B cell (primary cell): ENCODE measurements at places on chromosomes 2 and 18. TPM values are rescaled to one million over a fixed set of nuclear protein-coding genes. Genes with fewer than 3 reads are reported as not detected.
A peak's percentile ranks its signal among the peaks of the same experiment; 100 is the strongest.

DNA sequence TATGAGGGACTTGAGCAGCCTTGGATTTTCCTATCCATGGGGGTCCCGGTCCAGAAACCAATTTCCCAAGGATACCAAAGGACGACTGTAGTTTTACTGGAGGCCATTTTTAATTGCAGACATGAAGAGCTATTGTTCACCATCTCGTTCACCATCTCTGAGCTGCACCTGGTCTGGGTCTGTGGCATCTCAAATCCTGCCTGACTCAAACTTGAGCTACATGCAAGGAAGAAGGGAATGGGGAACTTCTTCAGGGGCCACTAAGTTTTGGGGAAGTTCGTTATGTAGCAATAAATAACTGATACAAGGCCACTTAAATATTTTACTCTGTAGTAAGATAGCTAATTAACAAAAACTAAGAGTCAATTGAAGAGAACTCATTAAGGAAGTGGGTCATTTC is 2.1 kb upstream of the SMCHD1 start:
- DNase-seq = peak; percentile 61

Gene OTOF
- total RNA-seq = not detected in 2 replicates

Gene PRSS56
- not detected in 2 replicates for total RNA-seq

DNA sequence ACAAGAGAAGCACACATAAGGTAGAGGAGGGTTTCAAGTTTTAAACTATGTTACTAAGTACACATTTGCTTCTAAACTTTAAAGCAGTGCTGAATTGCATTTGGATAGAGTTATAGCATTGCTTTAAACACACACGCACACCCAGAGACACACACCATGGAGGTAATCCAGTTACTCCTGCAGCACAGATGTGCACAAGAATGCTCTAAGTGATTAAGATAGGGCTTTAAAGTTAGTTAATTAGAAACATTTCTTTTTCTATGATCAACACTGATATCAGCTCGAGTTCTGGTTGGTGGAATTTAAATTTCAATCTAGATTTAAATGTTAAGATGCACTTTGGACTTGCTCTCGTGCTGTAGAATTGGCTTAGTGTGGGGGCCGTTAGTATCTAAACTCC is 492.3 kb downstream of the ZEB2 start:
- no peak for DNase-seq

Gene TEX44
- total RNA-seq = not detected in 2 replicates

Gene SERPINB10
- total RNA-seq = not detected in 2 replicates

DNA sequence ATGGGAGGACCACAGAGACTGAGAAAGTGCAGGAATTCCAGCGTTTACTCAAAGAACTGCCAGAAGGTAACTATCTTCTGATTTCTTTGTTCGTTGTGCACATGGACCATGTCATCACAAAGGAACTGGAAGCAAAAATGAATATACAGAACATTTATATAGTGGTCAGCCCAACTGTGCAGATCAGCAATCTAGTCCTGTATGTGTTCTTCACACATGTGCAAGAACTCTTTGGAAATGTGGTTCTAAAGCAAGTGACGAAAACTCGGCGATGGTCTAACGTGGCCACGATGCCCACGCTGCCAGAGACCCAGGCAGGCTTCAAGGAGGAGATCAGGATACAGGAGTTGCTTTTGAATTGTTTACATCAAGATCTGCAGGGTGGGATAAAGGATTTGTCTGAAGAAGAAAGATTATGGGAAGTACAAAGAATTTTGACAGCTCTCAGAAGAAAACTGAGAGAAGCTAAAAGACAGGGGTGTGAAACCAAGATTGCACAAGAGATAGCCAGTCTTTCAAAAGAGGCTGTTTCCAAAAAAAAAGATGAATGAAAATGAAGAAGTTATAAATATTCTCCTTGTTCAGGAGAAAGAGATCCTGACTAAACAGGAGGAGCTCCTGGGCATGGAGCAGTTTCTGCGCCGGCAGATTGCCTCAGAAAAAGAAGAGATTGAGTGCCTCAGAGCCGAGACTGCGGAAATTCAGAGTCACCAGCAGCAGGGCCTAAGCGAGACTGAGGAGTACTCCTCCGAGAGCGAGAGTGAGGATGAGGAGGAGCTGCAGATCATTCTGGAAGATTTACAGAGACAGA is 8.3 kb upstream of the CHST10 start:
- DNase-seq = no peak

GRCh38 chr2:28360718-28361293 is 31.9 kb upstream of the FOSL2 start:
- no peak for DNase-seq

- DNase-seq = no peak
Observed at GRCh38 chr2:67985586-67985985, 77.2 kb downstream of the C1D start.

- DNase-seq = no peak
Observed at GRCh38 chr2:43420389-43420801, 175.4 kb downstream of the THADA start.

GRCh38 chr18:37452015-37452414 is 113.6 kb downstream of the CELF4 start:
- no peak for DNase-seq

Gene DSG3
- not detected in 2 replicates for total RNA-seq

Gene CD28
- total RNA-seq = 0.10 and 0.37 TPM in 2 replicates

GRCh38 chr2:166091439-166091838 is 36.4 kb downstream of the SCN1A start:
- no peak for DNase-seq

DNA sequence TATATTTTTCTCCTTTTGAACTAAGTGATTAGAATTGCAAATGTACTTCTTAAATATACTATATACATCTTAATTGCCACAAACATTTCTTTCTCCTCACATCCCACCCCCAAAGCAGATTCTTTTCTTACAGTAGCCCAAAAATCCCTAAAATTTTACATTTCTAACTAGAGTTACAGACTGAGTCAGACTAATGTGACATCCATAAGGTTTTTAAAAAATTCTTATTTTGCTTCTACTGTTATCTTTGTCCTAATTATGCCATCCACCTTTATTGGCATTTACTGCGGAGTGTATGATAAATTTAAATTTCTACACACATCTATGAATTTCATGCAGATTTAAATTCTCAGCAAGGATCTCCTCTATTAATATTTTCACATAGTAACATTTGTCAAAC is 15.8 kb downstream of the PELI1 start:
- DNase-seq = no peak

Gene GKN2
- not detected in 2 replicates for total RNA-seq

GRCh38 chr18:23313379-23313778 is 139.7 kb upstream of the RIOK3 start:
- no peak for DNase-seq

DNA sequence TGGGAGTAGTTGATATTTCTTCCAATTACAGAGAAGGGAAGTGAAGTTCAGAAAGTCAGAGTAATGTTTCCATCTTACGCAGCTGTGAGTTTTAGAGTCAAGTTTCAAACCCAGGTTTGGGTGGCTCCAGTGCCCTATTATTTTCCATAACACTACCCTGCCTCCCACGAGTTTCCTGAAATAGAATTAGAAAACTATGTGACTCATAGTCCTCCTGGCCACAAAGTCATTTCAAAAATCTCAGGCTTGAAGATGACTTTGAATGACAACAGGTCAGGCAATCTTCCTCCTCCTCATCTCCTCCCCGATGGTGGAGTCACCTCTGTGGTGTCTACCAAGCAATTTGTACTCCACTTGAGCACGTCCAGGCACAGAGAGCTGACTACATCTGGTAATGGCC is 212.3 kb upstream of the TRIB2 start:
- DNase-seq = no peak

DNA sequence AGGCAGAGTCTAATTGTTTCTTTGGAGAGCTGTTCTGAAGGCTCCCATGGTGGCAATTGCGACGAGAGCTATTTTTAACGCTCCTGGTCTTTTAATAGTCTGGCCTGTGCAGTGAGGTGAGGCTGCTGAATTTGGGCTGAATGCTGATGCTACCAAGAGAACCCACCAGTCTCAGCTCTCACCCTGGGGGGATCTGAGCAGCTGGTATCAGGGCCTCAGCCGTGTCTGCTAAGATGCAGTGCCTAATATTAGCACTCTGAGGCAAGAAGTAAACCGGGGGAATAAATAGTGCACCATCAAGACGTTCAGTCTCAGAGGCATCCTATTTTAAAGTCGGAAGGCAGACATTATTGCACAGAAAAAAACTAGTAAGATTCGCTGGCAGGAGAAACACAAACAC is 214.8 kb upstream of the PID1 start:
- DNase-seq = no peak

Gene TRIM43
- total RNA-seq = not detected in 2 replicates

DNA sequence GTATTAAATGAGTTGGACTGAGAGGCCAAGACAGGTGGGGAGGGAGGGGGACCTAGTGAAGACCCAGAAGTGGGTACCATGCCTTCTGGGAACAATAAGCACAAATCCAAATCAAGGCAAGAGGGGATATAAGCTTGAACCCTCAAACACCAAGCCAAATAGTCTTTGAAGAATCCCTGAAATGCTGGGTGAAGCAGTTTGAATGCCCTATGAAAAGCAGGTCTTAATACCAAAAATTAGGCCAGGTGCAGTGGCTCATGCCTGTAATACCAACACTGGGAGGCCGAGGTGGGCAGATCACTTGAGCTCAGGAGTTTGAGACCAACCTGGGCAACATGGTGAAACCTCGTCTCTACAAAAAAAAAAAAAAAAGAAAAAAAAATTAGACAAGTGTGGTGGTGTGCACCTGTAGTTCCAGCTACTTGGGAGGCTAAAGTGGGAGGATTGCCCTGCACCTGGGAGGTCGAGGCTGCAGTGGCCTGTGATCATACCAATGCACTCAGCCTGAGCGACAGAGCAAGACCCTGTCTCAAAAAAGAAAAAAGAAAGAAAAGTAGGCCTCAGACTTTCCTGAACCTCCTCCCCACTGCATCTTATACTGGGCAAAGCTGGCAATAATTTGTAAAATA is 3.5 kb downstream of the PCBP1 start:
- DNase-seq = no peak

Gene CRYGC
- total RNA-seq = not detected in 2 replicates

- DNase-seq = no peak
Observed at GRCh38 chr2:30365201-30365600, 81.8 kb upstream of the LCLAT1 start.

Gene CTAGE1
- total RNA-seq = not detected in 2 replicates

GRCh38 chr2:117436697-117437096 is 377.8 kb upstream of the DDX18 start:
- DNase-seq = no peak

- DNase-seq = no peak
Observed at GRCh38 chr2:239093542-239093941, 245.7 kb downstream of the TWIST2 start.

DNA sequence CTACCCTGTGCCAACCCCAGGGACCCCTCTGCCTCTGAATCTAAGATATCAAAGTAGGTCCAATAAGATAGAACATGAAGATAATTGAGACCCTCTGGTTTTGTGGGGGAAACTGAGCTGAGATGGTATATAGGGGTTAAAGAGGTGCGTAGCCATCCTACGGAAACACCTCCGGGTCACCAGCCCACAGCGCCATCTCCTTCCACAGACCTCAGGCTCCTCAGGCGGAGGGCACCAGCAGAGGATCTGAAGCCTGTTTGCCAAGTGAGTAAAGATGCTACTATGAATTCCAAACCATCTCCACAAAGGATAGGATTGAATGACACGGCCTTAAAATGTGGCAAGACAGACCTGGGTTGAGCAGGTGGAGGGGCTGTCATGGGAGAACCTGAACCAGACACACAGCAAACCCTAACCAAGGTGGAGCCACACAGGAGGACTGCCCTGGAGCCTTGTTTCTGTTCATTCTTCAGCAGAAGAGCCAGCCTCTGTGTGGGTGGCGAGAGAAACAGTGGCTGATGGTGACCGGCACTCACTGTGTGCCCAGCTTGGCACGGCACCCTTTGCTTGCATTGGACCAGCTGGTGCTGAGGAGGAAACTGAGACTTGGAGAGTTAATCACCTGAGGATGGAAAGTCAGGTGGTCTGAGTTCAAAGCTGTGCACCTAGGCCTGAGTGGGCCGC is 10.2 kb downstream of the GBX2 start:
- DNase-seq = no peak

GRCh38 chr18:33817096-33817495 is 239.1 kb downstream of the ASXL3 start:
- DNase-seq = no peak

- no peak for DNase-seq
Observed at GRCh38 chr2:32739664-32740063, 111.8 kb downstream of the TTC27 start.

- DNase-seq = no peak
Observed at GRCh38 chr2:239184968-239185903, 215.6 kb downstream of the HDAC4 start.

- DNase-seq = no peak
Observed at GRCh38 chr2:11203480-11203879, 48.2 kb downstream of the SLC66A3 start.

Gene MTERF4
- 153 and 159 TPM in 2 replicates for total RNA-seq

DNA sequence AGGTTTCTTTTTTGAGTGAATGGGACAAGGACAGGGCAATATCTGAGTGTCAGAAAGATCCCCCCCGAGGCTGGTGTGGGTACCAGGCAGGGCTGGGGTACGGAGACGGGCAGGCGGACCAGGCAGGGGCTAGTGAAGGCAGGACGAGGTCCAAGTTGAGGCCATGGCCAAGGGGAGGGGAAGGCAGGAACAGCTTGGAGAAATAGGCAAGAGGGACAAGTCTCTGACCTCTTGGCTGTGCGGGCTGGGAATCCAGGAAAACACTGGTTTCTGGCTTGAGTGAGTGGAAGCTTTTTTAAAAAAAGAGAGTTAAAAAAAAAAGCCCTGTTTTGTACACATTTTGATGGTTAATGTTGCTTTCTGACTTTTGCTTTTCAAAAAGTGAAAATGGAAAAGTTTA is 30.3 kb downstream of the ASAP2 start:
- no peak for DNase-seq

- no peak for DNase-seq
Observed at GRCh38 chr2:10346929-10347561, 44.3 kb downstream of the HPCAL1 start.

Gene CHRNG
- not detected in 2 replicates for total RNA-seq

DNA sequence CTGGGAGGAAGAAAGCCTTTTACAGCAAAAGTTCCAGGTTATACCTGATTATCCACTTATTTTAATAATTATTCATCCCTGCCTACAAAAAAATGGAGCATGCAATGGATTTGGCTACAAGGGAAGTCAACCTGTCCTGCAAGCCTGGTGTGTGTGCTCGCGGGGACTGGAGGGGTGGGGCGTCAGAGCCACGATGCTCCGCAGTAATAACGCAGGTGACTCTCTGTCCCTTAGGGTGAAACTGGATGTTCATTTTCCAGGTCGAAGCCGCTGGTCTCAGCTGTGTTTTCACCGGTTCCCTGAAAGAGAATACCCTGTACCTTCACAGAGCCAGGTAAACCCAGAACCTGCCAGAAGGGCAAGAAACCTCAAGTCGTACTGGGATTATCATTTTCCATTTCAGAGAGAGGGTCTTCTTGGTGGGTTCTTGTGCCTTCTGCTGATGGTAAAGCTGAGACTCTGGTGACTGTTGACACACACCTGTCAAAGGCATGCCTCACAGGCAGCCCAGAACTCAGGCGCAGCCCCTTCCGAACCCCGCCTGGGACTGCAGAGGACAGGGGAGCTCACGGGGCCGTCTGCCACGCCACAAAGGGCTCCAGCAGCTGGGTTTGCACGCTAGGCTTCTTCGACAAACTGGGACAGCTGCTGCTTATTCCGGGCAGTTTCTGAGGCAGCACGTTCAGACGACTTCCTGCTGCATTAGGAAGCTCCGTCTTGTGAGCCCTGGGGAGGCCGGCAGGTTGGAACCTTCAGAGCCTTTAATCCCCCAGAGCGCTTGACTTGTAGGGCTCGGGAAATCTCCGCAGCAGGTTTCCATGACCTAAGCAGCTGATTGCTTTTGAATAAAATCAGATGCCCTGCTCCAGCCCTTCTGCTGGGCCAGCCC is 58.6 kb downstream of the KCNG2 start:
- DNase-seq = peak; percentile 50
